ENCODE measurements at places on chromosomes 13 and 19.

DNA sequence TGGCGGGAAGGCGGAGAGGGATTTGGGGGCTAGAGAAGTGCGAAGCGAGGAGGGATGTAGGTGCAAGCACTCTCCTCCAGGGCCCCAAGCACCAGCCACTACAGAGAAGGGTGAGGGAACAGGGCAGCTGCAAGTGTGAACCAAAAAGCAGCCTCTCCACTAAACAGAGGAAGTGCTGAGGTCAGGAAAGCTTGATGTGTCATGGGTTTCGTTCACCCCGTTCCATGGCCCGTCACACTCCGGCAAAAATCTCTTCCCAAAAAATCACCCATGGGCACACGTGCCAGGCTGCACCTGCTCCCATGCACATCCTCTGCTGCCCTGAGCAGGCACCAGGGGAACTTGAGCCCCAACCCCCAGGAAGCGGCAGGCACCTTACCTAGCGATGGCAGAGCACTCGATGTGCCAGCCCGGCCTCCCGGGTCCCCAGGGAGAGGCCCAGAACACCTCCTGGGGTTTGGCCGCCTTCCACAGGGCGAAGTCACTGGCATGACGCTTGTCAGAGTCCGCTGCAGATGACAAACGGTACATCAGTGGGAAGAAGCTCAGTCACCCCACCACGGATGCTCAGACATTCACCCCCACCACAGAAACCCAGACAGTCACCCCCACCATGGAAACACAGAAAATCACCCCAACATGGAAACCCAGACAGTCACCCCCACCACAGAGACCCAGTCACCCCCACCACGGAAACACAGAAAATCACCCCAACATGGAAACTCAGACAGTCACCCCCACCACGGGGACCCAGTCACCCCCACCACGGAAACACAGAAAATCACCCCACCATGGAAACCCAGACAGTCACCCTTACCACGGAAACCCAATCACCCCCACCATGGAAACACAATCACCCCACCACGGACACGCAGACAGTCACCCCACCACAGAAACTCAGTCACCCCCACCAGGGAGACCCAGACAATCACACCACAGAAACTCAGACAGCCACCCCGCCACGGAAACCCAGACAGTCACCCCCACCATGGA, 29.0 kb downstream of the CARS2 start:
- DNase-seq, result no peak

- DNase-seq, result no peak
Measured at GRCh38 chr13:46773541-46773940, 23.4 kb downstream of the ESD start.

- DNase-seq, result no peak
Measured at GRCh38 chr19:898663-899062, 5.4 kb downstream of the RNU6-9 start.

- no peak for DNase-seq
Measured at GRCh38 chr13:44697058-44697457, 120.9 kb upstream of the TSC22D1 start.

DNA sequence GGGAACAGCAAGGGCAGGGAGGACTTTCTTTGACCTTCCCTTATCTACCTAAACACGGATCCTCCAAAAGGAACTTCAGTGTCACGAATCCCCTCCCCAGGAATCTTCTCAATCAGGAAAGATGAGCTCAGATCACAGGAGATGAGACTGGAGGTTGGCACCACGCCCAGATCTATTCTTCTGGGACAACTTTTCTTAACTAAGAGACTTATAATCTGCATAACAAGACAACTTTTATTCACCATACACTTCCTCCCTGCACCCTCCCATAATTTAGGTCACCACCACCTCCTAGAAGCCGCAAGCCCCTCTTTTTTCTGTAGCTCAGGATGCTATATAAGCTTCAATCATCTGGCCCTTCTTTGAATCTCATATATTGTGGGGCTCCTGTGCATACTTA, 19.2 kb upstream of the AKT2 start:
- DNase-seq, result no peak

DNA sequence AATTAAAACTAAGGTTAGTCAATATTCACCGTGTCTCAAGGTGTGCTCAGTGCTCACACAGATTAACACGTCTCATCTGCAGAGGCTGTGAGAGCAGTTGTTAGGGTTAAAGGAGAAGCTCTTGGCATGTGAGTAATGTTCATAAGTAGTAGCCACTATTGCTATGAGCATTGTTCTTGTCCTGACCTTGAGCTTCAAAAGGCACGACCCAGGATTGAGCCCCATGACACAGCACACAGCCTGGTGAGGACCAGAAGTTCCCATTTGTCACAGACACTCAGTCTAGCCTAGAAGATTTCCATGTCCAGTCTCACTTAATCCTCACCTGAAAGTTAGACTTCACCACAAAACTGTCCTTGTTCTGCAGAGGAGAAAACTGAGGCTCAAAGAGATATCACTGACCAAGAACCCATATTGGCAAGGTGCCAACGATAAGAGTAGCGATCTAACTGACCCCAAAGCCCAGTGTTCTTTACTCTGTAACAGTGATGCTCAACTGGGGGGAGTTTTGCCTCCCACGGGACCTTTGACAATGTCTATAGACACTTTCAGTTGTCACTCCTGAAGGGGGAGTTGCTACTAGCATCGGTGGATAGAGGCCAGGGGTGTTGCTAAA, 26.0 kb downstream of the FPR3 start:
- DNase-seq, result no peak

DNA sequence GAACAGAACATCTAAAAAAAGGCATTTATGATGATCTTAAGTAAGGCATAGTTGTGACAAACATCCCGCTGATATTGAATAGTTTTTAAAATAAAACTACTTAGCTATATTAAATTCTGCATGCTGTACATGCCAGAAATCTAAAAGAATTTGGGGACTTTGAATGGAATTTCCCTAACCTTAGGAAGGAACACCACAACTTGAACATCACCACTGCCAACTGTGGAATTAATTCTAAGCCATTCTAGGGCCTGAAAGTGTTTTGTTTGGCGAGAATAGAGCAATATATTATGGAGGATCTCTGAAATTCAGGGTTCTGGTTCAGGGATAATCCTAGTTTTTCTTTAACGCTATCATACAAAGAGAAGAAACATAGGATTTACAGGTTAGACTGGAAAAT, 17.8 kb upstream of the LATS2 start:
- DNase-seq, result no peak

DNA sequence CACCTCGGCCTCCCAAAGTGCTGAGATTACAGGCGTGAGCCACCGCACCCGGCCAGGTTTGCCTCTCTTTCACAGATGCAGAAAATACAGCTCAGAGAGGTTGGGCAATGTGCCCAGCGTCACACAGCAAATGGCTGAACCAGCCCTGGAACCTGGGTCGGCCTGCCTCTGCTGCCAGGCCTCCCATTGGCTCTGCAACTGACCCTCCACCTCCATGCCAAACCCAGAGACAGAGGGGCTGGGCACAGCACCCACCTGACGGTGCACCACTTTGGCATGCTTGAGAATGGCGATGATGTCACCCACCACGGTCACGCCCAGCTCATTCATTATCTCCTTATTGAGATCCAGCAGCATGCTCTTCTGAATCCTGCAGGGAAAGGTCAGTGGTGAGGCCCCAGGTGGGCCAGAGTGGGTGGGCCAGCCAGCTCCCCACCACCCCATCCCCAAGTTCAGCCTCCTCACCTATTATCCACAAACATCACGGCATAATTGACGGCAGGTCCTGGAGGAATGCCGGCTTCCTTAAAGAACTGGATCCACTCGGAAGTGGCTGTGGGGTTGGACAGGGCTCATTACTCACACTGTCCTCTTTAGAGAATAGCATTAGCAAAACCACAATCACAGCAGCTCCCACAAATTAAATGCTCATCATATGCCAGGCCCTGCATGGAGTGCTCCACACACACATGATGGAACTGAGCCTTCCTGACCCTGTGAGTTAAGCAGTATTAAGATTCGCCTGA, 12.2 kb downstream of the C19orf47 start:
- DNase-seq, result no peak

- no peak for DNase-seq
Measured at GRCh38 chr19:46613525-46613924, 11.4 kb downstream of the PTGIR start.

- DNase-seq, result no peak
Measured at GRCh38 chr19:39924389-39924788, 10.0 kb downstream of the FCGBP start.

GRCh38 chr13:110353339-110353977, 46.4 kb downstream of the COL4A2 start:
- DNase-seq, result no peak

GRCh38 chr13:109963960-109964563, 177.7 kb upstream of the IRS2 start:
- DNase-seq, result no peak

GRCh38 chr13:86882107-86882506, 789.1 kb upstream of the SLITRK5 start:
- DNase-seq, result no peak

DNA sequence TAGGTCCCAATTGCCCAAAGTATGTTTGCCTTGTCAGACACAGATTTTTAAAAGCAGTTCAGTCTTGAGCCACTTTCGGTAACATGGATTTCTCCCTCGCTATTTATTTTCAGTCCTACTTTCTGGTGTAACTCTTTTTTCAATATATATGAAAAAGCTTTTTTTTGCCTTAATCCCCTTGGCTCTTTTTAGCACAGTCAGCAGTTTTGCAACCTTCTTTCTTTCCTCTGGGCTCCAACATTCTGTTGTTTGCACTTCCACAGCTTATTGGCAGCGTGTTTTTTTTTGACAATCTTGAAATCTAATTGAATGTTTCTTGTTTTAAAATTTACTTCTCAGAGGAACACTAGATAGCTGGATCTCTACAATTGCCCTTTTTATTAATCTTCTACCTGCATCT, 429.3 kb upstream of the NBEA start:
- no peak for DNase-seq

DNA sequence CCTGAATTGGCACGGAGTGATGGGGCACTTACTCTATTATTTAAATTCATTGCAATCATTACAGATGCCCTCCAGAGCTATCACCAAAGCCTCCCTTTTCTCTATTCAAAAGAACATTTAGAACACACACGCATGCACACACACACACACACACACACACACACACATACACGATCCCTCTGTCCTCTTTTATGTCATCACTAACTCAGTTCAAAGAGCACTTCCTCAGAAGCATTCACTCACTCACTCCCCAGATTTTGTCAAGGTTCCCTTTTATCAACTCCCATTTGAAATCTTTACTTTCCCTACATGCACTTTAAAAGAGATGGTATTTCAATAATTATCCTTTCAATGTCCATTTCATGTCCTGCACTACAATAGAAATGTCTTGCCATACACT, 22.4 kb upstream of the IGFL4 start:
- DNase-seq, result no peak

DNA sequence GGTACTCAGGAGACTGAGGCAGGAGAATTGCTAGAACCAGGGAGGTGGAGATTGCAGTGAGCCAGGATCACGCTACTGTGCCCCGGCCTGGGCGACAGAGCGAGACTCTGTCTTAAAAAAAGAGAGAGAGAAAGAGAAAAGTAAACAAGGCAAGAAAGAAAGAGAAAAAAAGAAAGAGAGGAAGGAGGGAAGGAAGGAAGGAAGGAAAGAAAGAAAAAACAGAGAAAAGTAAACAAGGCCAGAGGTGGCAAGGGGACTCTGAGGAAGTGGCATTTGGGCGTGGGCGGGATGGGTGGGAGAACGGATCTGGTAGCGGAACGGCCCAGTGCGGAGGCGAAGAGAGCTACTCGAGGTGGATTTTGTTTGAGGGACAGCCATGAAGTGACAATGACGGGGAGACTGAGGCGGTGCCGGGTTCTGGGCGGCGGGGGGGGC, 7.5 kb upstream of the ARRDC2 start:
- no peak for DNase-seq

DNA sequence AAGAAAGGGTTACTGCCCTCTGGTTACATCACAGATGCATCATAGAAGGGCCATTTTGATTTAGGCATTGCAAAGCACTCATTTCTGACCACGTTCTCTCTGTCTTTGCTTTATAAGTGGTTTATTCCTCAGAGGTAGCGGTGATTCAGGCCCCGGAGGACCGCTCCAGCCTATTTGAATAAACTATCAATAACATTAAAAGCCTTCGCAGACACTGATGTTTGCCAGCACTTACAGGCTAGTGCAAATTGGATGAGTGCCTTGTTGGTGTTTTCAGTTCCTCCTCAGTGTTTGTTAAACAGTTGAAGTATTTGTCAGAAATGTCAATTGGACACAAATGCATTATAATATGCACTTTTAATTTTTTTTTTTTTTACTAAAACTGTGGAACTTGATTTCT, 120.2 kb downstream of the RXFP2 start:
- DNase-seq, result no peak

DNA sequence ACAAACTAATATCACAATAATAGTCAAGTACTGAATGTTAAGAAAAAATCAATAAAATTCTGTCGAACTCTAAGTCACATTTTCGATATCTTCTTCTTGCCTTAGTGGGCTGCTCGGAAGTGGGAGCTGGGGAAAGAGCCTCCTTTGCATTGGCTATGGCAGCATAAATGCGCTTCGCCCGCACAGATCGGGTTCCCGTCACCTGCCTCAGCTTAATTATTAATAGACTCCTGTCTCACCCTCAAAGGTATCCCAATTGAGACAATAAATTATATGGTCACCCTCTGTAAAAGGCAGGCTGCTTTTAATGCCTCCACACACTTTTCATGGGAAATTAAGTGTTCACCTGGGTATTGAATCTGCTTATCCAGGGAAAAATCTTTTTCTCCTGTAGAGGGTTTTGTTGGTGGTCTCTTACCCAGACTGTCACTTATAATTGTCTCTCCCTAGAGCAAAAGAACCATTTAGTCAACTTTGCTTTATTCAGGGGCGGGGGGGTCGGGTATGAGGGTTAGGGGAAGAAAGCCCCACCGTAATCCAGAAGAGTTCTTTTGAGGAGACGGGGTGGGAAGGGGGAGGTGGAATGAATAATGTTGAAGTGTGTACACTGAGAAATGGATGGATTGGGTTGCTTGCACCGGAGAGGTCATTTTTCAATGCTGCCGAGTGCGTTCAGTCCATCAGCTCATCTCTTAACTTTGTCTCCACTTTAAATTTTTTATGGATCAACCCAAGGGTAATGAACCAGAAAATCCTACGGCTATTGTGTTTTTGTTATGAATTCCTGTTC, 682.6 kb upstream of the SGCG start:
- no peak for DNase-seq

DNA sequence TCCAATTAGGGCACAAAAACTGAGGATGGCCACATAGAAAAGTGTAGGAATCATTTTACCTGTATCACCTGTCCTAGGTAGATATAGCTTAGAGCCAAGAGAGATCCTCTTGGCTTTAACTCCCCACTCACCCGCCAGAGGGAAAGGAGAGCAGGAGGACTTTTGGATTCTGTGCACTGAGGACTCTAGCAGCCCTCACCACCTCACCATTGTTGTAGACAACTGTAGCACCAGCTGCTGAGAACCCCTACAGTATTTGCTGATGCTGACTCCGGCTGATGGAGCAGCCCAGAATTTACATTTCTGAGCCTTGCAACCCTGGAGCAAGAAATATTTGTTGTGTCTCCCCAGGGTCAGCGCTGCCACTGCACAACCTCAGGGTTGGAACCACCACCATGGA, 2044.4 kb downstream of the OLFM4 start:
- DNase-seq, result no peak

- DNase-seq, result no peak
Measured at GRCh38 chr19:42271045-42271419, 2.0 kb downstream of the CIC start.
